NCI-H2029 (cell line): ENCODE measurements at places on chromosomes 16 and 17.

DNA sequence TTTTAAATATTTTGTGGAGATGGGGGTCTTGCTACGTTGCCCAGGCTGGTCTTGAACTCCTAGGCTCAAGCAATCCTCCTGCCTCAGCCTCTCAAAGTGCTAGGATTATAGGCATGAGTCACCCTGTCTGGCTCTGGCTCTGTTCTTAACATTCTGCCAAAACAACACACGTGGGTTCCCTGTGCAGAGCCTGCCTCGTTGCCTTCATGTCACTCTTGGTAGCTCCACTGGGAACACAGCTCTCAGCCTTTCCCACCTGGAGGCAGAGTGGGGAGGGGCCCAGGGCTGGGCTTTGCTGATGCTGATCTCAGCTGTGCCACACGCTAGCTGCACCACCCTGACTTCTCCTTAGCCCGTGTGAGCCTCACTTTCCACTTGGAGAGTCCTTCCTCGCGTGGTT, 19.3 kb downstream of the CRISPLD2 start:
- DNase-seq = no peak

DNA sequence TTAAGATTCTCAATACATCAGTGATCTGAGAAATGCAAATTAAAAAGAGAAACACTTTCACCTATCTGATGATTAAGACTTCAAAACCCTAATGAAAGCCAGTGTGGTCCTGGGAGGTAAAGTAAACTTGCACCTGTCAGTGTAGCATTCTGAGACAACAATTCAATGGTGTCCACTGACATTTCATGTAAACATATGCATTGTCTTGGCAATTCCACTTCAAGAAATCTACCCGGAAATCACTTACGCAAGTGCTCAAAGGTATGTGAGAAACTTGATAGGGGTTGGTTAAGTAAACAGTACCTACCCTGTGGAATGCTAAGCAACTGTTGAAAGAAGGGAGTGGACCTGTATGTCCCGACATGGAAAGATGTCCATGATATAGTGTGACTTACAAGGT, 2.1 kb downstream of the ST6GALNAC1 start:
- DNase-seq = no peak

DNA sequence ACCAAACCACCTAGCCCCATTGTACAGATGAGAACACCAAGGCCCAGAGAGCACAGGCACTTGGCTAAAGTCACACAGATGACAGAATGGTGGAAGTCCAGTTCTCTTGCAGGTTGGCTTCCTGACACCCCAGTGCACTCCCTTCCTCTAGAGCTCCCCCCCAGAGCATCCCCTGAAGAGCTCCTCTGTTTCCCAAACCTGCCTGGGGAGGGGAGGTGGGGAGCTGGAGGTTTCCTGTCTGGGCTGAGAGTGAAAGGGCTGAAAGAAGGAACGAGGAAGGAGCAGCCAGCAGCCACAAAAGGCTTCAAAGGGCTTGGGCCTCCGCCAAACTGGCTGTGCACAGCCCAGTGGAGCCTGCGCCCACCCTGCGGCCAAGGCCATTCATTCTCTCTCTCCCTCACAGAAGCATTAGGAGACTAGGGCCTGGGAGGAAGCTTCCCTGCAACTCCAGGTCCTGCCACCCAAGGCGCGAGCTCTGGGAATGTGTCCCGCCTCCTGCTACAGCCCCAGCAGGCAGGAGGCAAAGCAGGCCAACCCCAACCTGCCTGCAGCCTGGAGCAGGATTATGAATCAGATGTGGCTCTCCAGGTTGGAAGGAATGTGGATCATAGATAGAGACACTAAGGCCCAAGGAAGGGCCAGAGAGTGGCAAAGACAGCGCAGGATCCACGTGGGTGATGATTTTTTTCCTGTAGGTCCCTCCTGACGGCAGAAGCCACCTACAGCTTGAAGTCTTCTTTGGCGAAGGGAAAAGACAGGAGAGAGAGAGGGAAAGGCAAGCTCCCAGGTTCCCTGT, 913 bp downstream of the SLC13A5 start:
- DNase-seq = no peak

DNA sequence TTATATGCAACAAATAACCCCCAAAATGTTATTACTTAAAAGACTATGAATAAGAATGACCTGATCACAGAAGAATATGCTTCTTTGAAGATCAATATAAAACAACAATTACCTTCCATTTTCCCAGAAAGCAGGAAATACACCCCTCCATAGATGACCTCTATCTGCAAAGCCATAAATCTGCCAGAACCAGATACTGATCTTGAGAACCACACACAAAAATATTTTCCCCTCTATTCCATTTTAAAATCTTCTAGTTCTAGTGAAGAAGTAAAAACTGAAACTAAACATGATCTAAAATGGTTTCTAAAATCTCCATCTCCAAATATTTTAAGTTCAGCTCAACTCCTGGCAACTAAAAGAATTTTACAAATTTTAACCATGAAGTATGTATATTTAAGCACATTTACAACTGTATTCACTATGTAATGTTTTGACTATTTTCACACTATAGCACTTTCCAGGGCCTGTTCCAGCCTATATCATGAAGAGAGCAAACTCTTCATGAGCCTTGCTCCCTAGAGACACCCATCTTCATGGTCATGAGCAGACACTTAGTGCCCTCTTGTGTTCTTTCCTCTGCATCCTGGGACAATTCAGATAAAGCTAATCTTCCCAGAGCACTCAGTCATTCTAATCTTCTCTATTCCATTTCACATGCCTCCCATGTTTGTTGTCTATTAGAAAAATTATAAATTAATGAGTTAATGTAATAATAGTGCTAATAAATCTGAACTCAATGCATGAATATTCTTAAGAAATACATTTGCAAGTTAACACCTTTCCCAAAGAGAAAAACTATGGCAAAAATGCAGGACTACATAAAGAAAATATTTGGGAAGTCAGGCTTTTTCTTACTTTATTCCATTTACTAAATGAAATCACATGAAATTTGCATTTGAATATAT, 87.0 kb downstream of the HELZ start:
- no peak for DNase-seq

- DNase-seq = no peak
These were observed 1.7 kb downstream of the MYOCD start for GRCh38 chr17:12667299-12667958.

DNA sequence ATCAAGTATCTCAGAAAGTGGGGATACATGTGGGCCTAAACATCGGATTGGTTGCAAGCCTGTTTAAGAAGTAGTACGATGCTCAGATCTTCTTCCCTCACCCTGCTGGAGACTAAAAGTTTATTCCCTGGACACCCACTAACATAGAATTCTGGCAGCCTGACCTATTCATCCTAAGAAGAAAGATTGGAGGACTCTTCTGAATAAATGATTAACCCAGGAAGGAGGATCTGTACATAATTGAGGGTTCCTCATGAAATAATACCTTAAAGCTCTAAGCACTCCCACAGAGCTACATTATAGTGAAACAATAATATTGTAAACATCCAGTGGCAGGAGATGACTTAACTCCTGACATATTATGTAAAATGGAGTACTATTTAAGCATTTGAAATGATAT, 111.7 kb downstream of the NLK start:
- DNase-seq = no peak

DNA sequence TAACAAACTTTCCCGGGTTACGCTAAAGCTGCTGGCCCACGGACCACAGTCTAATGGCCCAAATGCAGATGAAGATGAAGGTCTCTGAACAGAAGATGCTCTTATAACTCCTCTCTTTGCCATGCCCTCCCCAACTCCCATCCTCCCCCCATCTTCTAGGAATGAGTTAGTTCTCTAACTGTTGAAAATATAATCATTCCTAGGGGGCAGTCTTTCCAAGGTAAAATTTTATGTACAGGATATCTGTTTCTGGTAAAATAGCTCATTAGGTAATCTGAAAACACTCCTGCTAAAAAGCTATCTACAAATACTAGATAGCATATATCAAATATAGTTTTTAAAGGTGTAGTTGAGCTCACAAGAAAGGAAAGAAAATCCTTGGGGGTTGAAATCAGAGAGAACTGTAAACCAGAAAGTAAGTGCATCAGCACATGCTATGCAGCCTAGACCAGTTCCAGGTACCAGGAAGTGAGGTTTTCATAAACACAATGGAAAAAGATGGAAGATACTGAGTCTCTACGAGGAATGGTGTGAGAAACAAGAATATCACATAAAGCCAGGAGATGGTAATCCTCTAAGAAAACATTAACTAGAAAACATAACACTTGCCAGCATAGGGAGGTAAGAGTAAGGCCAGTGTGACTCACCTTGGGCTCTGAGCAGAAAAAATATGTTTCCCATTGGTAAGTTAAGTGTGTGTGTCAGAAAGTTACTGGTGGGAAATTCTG, 38.1 kb downstream of the CMC2 start:
- no peak for DNase-seq

DNA sequence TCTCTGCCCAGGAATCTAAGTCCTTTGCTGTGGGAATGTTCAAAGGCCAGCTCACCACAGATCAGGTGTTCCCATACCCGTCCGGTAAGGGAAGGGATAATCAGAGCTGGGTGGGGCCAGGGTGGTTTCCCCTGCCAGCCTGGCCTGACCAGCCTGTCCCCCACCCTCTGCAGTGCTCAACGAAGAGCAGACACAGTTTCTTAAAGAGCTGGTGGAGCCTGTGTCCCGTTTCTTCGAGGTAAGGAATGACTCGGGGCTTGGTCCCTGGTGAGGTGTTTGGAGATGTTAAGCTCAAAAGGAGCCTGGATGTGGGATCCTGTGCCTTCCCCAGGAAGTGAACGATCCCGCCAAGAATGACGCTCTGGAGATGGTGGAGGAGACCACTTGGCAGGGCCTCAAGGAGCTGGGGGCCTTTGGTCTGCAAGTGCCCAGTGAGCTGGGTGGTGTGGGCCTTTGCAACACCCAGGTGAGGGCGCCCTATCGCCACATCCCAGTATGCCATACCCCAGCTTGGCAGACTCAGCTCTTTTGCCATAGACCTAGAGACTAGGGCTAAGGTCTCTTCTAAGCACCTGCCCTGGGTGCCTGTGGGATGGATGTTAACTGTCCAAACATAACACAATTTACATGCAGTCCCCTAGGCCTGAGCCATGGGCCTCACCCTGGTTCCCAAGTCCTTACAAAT, 997 bp downstream of the ACADVL start:
- DNase-seq = peak; percentile 15

- DNase-seq = no peak
These were observed 67.0 kb downstream of the PITPNC1 start for GRCh38 chr17:67443931-67444595.

- peak; percentile 5 for DNase-seq
These were observed 58.3 kb downstream of the WIPI1 start for GRCh38 chr17:68398691-68399637.

- DNase-seq = no peak
These were observed 41.5 kb downstream of the NF1 start for GRCh38 chr17:31136319-31136718.

DNA sequence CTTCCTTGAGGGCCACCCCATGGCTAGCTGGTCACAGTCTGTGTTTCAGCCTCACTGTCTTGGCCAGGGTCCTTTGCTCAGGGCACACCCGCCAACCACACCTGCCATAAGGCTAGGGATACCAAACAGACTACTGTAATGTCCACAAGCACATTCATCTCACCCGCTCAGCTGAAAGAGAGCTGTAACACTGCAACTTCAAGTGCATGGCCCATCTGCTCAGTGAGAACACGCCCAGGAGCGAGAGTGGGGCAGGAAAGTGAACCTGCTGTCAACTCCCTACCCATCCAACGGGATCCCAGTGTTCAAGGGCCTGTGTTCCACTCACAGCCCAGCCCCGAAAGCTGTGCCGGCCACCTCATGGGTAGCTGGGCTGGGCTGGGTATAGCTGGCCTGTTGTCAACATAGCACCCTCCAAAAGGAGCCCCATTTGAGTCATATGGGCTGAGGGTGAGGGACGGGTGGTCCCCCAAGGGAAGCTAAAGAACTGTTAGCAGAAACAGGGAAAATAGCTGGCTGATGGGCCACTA, 55.7 kb downstream of the SCNN1B start:
- DNase-seq = peak; percentile 6

- DNase-seq = no peak
These were observed 2.8 kb downstream of the SNRNP25 start for GRCh38 chr16:56231-56927.

DNA sequence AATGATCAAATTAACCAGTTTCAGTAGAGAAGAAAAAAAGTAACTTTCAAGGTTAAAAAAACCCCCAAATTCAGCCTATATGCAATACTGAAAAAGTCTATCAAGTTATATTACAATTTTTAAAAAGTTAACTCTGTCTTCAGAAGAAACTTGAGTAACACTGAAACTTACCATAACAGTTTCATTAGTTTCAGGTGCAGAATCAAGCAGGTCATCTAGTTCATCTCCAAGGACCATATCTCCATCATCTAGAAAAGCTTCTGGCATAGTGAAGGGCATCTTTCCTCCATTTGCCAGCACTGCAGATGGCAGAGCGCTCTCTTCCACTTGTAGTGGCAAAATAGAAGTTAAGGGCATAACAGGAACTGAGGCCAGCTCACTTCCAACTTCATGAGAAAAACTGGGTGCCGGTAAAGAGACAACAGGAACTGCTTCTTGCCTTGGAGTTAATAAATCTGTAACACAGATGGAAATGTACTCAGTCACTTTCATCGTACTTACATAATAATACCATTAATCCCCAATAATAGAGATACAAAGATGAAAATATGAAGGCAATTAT, 22.9 kb downstream of the ZC3H7A start:
- no peak for DNase-seq

DNA sequence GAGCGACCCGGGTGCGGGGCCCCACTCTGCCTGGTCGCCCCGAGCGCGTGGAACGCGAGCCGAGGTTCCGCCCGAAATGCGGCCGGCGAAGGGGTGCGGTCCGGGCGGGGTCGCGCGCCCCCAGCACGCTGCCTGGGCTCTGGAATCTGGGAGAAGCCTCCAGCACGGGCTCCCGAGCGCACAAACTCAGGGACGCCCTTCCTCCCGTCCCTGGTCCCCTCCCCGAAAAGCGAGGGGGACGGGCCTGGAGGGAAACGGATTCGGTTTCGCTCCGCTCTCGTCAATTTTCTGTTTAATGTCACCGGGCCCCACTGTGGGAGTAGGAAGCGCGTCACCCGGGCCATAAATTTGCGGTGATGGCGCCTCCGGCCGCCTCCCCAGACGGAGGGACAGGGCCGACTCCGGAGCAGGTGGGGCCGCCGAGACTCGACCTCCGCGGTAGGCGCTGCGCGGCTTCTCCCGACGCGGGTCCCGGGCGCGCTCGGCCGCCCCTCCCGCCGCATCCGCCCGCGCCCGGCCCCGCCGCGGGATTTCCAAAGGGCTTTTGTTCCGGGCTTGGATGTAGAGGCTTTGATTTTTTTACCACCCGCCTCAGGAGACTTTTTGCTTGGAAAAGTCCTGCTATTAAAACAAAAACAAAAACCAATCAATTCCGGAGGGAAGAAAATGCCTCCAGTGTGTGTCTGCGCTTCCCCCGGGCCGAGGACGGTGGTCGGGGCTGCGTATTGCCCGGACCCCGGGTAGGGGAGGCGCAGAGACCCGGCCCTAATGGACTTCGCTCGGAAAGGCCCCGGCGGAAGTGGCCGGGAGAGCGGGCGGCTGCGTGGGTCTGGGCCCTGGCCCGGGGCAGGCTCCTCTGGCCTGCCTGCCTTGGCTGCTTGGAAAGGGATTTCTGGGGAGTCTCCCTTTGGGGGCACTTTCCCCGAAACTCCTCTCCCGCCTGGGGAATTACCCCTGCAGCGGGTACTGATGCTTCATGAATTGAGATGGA, 7.9 kb upstream of the BAHCC1 start:
- no peak for DNase-seq

- DNase-seq = no peak
These were observed 36.1 kb downstream of the SLFN11 start for GRCh38 chr17:35337364-35337763.
